Mononuclear cell (primary cell): ENCODE measurements at places on chromosomes 1 and 21. TPM values are rescaled to one million over a fixed set of nuclear protein-coding genes. Genes with fewer than 3 reads are reported as not detected.

Gene BLACAT1
- total RNA-seq, result not detected

Gene IL20
- total RNA-seq, result not detected

Gene EFCAB14
- total RNA-seq, result 76.0 TPM

Gene HES3
- total RNA-seq, result not detected

Gene AMY2B
- 30.1 TPM for total RNA-seq

Gene SLC2A5
- 0.73 TPM for total RNA-seq

Gene KCNN3
- total RNA-seq, result 0.21 TPM

Gene HIPK1
- total RNA-seq, result 99.5 TPM

Gene KRTAP11-1
- total RNA-seq, result not detected

Gene POMGNT1
- total RNA-seq, result 6.7 TPM

Gene NCMAP
- 0.10 TPM for total RNA-seq

Gene MTOR
- total RNA-seq, result 21.9 TPM

Gene C8B
- not detected for total RNA-seq

Gene FAM163A
- total RNA-seq, result 0.21 TPM
